ENCODE measurements at places on chromosomes 16 and 17. TPM values are rescaled to one million over a fixed set of nuclear protein-coding genes. Genes with fewer than 3 reads are reported as not detected.

KCNJ12 gene
- total RNA-seq = not detected

TMEM238L gene
- not detected for total RNA-seq

SOST gene
- total RNA-seq = not detected

SNN gene
- total RNA-seq = 30.1 TPM

PPP1R1B gene
- not detected for total RNA-seq

GRCh38 chr17:82648165-82648668 is at the start of gene WDR45B:
Gene WDR45B (minus strand): TSS chr17:82648444. CDS start chr17:82648340, 104 bp downstream.
- DNase-seq = peak; percentile 88

GRCh38 chr16:880471-881171 is 80.1 kb upstream of the GNG13 start:
- no peak for DNase-seq

- DNase-seq = peak; percentile 15
These were observed 51.5 kb upstream of the CBX4 start for GRCh38 chr17:79890706-79891105.

- DNase-seq = no peak
These were observed 1.3 kb upstream of the MOSMO start for GRCh38 chr16:22006636-22007035.

DNA sequence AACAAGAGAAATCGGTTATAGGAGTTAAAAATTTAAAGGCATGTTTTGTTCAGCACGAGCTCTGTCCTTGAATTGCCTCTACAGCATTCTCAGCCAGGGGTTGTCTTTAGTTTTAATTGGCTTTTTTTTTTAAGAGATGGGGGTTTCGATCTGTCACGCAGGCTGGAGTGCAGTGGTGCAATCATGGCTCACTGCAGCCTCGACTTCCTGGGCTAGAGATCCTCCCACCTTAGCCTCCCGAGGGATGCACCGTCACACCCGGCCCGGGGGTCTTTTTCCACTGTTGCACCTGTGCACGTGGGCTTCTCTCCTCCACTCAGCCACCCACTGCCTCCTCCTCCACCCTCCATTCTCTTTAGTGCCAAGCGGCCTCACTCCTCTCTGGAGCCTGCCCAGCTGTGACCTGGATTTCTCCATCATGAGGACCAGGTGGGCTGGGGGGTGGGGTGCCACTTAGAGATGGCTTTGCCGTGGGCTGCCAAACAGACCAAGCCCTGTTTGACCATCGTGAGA is 106.8 kb upstream of the SEC14L1 start:
- no peak for DNase-seq

DNA sequence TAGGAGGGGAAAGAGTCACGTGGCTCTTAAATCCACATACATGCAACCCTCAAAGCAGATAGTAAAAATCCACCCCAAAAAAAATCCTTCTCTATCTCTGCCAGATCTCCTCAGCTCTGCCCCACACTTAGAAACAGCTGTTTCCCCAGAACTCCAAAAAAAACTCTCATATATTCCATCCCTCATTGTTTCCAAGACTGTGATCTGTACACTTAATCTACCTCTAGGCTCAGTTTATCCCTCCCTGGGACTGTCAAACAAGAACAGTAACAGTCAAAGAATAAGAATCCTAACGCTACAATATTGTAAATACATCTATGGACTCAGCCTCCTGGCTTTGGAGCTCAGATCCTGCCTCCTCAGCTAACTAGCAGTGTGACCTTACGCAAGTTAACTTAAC is 11.6 kb downstream of the CUEDC1 start:
- DNase-seq = no peak

GRCh38 chr16:3734084-3734757 is 16.9 kb upstream of the TRAP1 start:
- peak; percentile 21 for DNase-seq

- DNase-seq = no peak
These were observed 11.3 kb downstream of the OSBPL7 start for GRCh38 chr17:47810200-47810821.

GRCh38 chr16:82062645-82063058 is 27.6 kb downstream of the HSD17B2 start:
- DNase-seq = no peak

GRCh38 chr17:11278186-11278991 is 37.4 kb downstream of the SHISA6 start:
- DNase-seq = no peak

- no peak for DNase-seq
These were observed 26.1 kb downstream of the GRIN2A start for GRCh38 chr16:10156099-10156498.

- no peak for DNase-seq
These were observed 1.2 kb downstream of the FOXF1 start for GRCh38 chr16:86511317-86512161.

Measured in activated naive CD8-positive, alpha-beta T cell treated with anti-CD3 and anti-CD28 coated beads, Interleukin-2, amount 10 ng/mL, durations not matched to agents 7 days and 5 days (primary cell).